ENCODE measurements at places on chromosomes 13 and 19.

GRCh38 chr13:111325146-111325890 lies 4.9 kb downstream of the TEX29 start:
- DNase-seq, result no peak

- no peak for DNase-seq
Measured at GRCh38 chr13:77036279-77036678, 9.3 kb upstream of the FBXL3 start.

- DNase-seq, result peak; percentile 5
Measured at GRCh38 chr13:111429064-111429558, 108.7 kb downstream of the TEX29 start.

DNA sequence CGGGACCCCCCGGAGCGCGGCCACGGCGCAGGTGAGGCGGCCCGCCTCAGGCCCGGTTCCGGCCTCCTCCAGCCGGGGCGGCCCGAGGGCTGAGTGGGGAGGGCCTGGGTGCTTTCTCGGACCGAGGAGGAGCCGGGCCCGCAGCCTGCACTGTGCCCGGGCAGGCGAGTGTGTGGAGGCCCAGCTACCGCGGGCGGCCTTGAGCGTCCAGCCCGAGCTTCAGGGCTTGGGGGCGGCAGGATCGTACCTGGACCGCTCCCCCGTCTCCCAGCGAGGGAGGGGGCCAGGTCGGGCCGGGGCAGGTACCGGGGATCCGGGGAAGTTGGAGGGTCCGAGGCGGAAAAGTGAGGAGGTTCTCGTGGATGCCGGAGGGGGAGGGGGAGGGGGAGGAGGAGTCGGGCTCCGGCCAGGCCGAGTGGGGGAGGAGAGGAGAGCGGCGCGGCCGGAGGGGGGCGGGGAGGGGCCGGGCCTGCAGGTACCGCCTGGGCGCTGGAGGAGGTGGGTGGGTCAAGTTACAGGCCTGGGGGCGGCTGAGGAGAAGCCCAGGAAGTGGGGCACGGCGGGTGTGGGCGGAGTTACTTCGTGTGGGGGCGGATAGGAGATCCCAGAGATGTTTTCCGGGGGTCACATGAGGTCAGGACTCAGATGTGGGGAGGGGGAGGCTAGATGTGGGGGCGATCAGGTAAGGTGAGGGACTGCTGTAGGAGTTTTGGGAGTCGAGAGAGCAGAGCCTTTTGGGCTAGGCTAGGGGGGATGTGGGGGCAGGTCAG lies 545 bp downstream of the NACC1 start:
- DNase-seq, result no peak

DNA sequence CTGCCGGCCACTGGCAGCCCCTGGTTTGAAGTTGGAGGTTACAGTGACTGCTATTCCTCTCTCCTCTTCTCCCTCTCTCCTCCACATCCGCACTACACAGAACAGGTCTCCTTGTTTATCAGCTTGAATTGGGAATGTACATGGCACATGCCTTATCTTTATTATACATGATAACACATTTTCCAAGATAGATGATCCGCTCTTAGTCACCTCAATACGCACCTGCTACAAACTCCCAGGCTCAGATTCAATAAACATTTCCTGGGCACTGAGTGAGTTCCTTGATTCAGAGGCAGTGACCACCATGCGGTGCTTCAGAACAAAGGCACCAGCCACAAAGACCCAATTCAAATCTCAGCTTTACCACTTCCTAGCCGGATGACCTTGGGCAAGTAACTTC lies 227.7 kb downstream of the TSHZ3 start:
- no peak for DNase-seq

- no peak for DNase-seq
Measured at GRCh38 chr13:33352041-33352440, 66.5 kb upstream of the STARD13 start.

DNA sequence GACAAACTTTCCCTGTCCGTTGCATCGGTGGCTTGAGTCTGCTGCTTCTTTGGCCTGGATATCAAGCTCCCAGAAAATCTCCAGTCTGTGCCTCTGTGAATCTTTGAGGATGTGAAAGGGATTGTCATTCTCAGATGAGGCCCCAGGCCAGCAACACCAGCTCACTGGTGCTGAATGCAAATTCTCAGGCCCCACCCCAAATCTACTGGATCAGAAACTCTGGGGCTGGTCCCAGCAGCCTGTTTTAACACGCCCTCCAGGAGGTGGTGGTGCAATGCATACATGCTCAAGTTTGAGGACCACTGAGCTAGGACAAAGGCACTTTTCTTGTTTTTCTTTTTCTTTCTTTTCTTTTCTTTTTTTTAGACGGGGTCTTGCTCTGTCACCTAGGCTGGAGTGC lies 23.6 kb downstream of the TNFSF11 start:
- DNase-seq, result no peak

- DNase-seq, result peak; percentile 61
Measured at GRCh38 chr19:2168619-2169424, 5.1 kb downstream of the DOT1L start.

DNA sequence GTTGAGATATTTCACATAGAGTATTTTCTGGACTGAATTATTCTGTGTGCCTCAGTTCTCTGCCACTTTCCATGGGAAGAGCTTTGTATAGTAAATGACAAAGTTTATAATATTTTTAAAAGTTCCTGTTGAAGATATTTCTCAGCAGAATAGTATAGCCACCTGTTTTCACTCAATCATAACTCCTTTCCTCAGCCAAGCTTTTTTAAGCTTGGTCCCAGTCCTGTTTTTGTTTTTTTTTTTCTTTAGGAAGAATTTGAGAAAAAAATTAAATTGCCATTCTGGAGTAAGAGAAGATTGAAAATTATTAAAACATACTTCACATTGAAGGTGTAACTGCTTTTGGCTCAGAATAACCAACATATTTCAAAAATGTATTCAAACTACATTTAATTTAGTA lies 55.5 kb downstream of the ENOX1 start:
- no peak for DNase-seq

- DNase-seq, result no peak
Measured at GRCh38 chr19:31938675-31939074, 406.7 kb upstream of the ZNF507 start.
